Right lung (tissue), 10 donors: ENCODE measurements at places on chromosomes 4 and X. TPM values are rescaled to one million over a fixed set of nuclear protein-coding genes. Genes with fewer than 3 reads are reported as not detected.

- DNase-seq = no peak
Observed at GRCh38 chrX:13605611-13606010, 36.2 kb downstream of the EGFL6 start.

GRCh38 chr4:85955620-85956292 is 404.1 kb downstream of the MAPK10 start:
- DNase-seq = no peak

GRCh38 chr4:105550641-105551040 is 1.8 kb upstream of the ARHGEF38 start:
- no peak for DNase-seq

Gene ZNF280C
- polyA plus RNA-seq = 5.6 TPM
